Mesenchymal stem cell (in vitro differentiated cells and primary cell): ENCODE measurements at places on chromosomes 7 and 10.

- DNase-seq: no peak
Measured at GRCh38 chr7:152937282-152937681, 177.7 kb downstream of the ACTR3B start.

GRCh38 chr7:105719919-105720318 lies 138.6 kb upstream of the EFCAB10 start:
- no peak for DNase-seq

DNA sequence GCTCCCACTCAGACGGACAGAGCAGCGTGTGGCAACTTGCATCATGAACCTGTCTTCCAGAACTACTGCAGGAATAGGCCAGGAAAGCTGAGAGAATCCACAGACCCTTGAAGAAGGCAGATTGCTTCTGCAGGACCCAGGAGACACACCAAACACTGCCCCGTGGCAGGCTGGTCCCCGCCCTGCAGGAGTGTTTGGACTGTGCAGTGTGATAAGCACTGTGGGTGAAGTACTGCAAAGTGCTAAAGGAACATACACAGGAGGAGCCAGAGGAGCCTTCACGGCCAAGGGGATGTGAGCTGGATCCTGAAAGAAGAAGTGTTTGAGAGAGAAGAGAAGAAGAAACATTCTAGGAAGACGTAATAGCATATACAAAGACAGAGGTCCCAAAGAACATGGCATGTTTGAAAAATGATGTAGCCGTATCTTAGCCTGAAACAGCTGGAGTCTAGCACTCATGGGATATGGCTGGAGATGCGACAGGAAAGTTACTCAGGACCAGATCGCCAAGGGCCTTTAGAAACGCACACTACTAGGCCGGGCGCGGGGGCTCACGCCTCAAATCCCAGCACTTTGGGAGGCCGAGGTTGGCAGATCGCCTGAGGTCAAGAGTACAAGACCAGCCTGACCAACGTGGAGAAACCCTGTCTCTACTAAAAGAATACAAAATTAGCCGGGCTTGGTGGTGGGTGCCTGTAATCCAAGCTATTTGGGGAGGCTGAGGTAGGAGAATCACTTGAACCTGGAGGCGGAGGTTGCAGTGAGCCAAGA lies 96.9 kb upstream of the RHEB start:
- DNase-seq: no peak

GRCh38 chr7:140902303-140902953 lies 22.3 kb downstream of the BRAF start:
- DNase-seq: no peak

DNA sequence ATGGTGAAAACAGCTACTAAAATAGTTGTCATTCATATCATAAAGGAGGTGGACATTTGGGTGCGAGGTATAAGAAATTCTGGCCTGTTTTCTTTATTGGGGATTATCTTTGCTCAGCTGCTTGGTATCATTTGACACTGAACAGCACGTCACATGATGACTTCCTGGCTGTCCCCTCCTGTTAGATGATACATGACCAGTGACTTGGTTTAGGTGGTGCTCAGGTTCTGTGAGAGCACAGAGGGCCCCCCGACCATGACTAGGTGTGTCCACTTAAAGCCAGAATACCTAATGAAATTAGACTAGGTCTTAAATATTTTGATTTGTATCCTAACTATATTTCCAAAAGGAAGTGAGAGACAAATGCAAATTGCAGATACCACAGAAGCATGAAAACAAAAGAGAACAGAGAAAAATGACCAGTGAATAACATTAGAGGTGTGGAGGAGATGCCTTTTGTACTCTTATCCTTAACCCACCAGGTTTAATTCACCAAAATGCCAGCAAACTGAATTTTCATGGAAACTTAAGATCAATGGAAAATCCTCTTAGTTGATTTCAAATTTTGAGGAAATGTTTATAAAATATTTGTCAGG lies 50.6 kb upstream of the GJD4 start:
- DNase-seq: no peak

DNA sequence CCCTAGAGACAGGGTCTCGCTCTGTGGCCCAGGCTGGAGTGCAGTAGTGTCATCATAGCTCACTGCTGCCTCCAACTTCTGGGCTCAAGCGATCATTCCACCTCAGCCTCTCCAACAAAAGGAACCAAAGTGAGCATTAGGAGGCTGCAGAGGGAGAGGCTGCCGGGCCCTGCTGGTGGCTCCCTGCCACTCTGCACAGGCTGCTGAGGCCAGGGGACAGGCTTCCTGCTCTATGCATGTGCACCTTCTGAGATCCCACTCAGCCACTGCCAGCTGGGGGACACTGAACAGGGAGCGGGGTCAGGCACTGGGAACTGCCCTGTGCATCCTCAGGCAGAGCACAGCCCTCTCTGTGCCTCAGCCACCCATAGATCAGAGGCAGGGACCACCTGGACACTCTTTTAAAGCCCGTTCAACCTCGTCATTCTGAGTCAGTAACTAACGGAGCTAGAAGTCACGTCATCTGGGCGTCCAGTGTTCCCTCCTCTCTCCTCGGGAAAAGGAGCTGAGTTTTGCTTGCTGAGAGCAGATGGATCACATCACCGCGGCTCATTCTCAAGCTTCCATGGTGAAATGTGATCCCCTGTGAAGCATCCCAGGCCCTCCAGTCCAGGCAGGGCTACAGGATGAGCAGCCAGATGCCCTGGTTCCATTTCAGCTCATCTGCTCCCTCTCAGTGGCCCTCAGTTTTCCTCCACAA lies 109.6 kb downstream of the MYL10 start:
- DNase-seq: peak; percentile 13
